ENCODE measurements at places on chromosomes 11 and 22.
A peak's percentile ranks its signal among the peaks of the same experiment; 100 is the strongest.

DNA sequence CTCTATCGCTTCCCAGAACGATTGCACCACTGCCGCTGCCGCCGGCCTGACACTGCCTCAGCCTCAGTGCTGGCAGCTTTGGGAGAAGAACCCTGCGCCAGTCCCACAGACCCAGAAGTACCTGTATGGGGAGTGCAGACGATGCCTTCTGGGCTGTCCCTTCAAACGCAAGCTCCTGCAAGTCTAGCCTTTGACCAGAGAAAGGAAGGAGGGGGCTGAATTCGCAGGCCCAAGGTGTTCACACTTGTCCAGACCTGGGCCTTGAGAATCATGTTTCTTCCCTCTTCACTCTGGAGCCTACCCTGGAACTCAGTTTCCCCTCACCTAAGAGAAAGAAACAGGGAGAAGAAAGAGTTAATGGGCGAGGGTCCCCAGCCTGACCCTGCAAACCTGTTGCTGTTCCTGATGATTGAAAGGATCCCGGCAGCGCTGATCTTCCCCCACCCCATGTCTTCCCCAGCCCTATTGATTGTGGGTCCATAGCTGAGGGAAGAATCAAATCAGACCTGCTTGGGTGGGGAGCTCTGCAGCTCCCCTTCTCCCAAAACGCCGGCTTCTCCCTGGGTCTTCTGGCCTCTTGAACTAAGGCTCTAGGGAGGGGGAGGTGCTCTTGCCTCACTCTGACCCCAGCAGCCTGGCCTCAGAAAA is 786 bp upstream of the MCAM start:
- no peak for DNase-seq

DNA sequence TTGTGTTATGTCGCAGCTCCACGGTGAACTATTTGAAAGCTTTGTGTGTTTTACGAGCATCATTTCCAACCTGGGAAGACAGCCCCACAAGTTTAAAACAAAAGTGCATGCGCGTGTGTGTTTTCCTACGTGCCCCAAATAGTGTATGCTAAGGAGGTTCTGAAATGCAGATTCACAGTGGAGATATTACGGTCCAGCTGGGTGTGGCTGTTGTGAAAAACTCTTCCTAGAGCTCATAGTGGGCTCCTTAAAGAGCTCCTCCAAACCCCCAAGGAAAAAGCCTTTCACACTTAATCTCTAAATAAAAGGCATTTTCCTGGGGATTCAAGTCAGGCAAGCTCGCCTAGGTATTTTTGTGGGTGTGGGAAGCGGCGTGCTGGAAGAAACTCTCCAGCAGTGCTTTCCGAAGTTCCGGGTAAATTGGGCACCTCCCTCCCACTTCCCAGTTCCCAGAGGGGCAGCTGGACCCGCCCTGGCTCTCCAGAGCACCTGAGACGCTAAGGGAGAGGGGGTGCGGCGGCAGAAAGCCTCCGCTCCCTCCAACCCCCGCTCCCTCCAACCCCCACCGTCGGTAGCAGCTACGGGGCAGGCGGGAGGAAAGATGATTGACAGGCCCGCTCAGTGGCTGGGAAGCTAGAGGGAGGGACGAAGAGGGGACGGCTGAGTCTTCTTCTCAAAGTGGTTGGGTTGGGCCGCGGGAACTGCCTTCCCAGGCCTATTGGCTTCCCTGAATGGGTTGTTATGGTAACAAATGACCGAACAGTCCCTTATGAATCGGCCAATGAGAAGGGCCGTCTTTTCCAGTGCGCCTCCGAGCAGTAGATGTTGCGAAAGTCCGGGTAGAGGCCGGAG is 561 bp upstream of the PCF11 start:
- peak; percentile 99 for DNase-seq

DNA sequence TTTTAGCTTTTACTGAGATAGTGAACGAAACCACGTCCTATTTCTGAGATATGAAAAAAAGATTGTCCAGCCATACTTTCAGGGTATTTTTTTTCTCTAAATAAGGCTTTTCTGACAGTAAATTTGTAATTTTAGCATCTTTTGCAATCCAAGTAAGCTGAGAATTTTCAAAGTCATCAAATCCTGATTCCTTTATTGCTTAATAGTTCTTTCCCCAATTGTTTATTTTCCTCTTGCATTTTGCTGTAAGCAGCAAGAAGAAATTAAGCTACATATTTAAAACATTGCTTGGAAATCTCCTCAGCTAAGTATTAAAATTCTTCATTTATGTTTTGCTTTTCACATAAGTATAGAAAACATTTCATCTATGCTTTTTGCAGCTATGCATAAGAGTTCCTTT is 493.3 kb upstream of the CCDC179 start:
- DNase-seq: no peak

DNA sequence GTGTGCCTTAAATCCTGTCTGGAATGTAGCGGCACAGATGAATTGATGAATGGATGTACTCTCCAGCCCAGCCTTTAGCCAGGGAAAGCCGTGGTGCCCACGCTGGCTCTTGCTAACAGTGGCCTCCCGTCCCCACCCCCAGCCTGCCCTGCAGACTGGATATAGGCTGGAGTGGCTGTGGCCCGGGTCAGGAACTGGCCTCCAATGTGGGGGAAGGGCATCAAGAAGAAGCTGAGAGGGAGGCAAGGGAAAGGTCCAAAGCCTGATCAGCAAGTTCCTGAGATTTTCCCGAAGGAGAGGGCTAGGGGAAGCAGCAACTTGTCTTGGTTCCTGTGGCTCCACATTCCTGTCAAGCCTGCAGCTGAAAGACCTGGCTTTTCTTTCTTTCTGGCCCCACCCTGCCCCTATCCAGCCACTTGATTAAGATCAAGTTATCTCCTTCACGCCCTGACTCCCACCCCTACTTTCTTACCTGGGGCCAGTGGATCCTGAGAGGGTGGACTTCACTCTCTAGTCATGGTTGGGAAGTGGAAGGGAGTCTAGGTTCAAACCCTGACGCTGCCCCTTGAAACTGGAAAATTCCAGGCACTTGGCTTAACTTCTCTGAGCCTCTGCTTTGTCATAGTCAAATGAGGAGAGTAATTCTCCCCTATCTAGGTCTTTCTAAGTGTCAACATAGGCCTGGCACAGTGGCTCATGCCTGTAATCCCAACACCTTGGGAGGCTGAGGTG is 11.0 kb upstream of the MICALL1 start:
- DNase-seq: no peak

GRCh38 chr11:1341928-1342524 is 32.6 kb upstream of the TOLLIP start:
- DNase-seq: no peak

DNA sequence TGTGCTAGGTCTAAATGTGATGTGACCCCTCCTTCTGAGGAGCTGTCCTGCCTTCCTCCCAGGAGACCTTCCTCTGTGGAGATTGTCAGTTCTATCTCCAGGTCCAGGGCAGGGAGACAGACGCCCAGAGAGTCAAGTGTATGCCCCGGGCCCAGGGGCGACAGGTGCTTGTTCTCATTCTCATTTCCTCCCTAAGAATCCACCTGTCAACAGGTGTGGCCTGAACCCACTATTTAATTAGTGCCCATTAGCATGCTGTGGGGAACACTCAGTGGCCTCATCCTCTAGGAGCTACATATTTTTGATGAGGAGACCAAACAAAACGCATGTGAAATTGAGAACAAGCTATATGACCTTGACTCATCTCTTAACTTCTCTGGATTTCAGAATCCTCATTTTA is 9.5 kb downstream of the PKNOX2 start:
- DNase-seq: no peak

DNA sequence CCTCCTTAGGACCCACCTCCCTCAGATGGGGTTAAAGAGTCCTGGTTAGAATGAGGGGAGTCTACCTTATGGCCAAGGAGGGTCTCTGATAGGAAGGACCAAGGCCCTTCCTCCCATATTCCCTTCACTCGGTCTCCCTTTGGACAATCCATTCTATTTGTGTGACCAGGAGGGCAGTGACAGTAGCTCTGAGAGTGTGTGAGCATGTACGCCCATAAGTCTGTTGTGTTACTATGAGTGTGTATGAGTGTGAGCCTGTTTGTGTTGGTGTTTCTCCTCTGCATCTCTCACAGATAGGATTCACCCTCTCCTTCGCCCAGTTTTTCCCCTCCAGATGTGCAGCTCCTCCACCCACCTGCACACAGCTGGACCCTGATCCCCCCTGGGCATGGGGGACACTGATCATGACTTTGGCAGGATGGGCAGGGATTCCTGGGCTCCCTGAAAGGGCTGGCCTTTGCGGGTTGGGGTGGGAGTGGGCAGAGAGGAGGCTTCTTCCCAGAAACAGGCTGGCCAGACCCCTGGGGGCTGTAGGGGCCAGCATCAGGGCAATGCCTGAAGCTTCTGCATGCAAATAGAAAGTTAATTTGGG is 14.5 kb downstream of the PHLDB1 start:
- DNase-seq: no peak

- DNase-seq: no peak
Measured at GRCh38 chr11:130827451-130828377, 88.6 kb downstream of the SNX19 start.

DNA sequence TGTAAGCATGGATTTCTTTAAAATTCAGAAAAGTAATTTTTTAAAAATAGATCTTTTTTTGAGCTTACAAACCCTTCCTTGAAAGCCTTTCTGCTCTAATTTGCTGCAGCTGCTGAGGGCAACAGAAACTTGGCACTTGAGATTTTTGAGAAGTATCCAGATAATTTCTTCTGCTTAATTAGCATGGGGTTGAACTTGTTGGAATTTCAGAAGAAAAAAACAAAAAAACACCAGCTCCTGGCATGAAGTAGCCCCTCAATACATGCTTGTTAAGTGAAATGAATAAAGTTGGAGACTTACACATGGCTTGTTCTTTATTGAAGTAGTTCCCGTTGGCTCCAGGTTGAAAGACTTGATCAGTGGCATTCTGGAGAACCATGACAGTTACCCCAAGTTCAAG is 331.4 kb upstream of the RAG2 start:
- DNase-seq: no peak

DNA sequence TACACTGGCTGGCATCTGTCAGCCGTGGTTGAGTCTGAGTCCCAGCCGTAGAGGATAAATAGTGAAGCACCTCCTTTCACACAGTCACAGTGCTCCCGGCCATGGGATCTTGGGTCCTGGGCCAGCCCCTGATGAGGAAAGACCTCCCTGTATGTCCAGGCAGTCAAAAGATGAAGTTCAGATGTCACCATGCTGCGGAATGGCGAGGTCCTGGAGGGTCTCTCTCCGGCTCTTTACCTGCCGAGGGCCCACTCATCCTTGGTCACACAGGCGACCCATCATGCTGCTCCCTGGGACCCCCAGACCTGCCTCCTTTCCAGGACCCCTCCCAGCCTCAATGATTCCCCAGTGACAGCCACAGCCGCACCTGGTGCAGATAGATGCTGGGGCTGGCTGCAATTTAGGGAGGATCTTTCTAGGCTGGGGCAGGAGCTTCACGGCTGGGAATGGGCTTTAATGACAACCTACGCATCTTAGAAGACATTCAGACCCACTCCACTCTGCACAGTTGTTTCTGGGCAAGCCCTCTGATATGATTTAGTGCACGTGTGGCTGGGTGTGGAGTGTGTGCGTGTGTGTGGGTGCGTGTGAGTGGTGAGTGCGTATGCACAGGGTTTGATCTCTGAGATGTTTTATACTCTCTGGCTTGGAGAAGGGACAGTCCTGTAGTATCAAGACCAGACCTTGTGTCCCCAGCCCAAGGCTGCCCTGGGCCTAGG is 79.7 kb downstream of the FBLN1 start:
- DNase-seq: no peak

- no peak for DNase-seq
Measured at GRCh38 chr11:96642583-96642982, 252.8 kb downstream of the JRKL start.

- no peak for DNase-seq
Measured at GRCh38 chr11:75700940-75701339, 16.7 kb upstream of the MOGAT2 start.

- no peak for DNase-seq
Measured at GRCh38 chr11:111718859-111719258, 47.3 kb downstream of the PPP2R1B start.

DNA sequence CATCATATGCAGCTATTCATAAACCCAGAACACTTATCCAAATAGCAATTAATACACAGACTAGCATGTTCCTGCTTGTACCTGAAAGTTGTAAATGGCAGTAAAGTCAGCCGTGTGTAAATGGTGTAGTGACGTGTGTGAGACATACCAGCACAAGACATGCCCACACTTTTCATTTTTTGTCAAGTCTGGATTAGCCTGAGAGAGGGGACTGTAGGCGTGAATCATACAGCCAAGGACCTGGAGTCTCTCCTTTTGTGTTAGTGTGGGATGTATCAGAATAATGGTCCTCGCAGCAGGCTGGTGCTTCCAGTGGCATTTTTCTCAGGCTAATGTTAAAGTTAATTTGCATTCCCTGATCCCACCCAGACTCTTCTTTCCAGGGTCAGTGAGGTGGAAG is 116.8 kb upstream of the BMAL1 start:
- DNase-seq: no peak

GRCh38 chr11:5690736-5691135 is 1.1 kb downstream of the TRIM22 start:
- no peak for DNase-seq

DNA sequence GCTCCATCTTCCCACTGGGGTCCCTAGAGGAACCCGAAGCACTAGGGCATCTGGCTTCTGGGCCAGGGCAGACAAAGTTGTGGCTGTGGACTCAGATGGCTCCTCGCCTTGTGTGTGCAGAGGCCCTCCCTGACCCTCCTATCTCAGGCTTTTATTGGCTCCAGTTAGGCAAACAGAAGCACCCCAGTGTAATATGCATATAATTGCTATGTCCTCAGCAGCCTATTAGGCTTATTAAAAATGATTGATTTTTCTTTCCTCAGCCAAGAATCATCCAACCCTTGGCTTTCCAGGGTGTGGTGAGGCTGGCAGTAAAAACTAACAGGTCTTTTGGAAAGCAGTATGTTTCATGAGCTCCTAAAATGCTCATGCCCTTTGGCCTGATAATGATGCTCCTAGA is 22.3 kb downstream of the UPB1 start:
- DNase-seq: no peak

GRCh38 chr11:67502328-67502979 is 2.7 kb downstream of the PITPNM1 start:
- no peak for DNase-seq

GRCh38 chr11:6452219-6452618 is 11.4 kb upstream of the HPX start:
- no peak for DNase-seq

DNA sequence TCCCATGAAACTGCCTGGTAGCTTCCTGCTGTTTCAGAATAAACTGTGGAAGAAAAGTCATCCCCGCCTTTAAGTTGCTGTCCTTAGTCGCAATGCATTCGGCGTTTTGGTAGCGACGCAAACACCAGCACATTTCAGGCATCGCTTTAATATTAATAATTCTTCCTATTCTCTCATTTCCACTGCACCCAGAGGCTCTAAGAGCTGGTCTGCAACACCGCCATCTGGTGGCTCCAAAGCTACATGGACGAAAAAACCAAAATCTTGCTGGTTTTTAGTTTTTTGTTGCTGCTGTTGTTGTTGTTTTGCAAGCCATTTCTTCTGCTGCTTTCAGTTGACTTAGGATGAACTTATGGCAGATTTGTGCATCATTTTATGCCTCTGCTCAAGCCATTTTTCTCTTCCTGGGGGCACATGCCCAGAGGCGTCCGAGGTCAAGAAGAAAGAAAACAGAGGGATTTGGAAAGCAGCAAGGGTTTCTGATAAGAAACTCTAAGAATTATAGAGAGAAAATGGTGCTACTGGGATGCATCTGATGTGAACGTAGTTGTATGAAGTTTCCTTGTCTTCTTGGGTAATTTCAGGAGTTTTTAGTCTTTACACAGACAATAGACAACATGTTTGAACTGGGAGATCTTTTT is 345.4 kb upstream of the KIRREL3 start:
- DNase-seq: no peak

GRCh38 chr11:11722861-11723260 is 101.1 kb upstream of the GALNT18 start:
- no peak for DNase-seq

GRCh38 chr11:74949753-74950137 is 679 bp downstream of the SPCS2 start:
- DNase-seq: no peak

Data from activated CD4-positive, CD25-positive, alpha-beta regulatory T cell (primary cell).